Muscle of leg (tissue), 16 donors: ENCODE measurements at places on chromosomes 5 and 9. TPM values are rescaled to one million over a fixed set of nuclear protein-coding genes. Genes with fewer than 3 reads are reported as not detected.

DNA sequence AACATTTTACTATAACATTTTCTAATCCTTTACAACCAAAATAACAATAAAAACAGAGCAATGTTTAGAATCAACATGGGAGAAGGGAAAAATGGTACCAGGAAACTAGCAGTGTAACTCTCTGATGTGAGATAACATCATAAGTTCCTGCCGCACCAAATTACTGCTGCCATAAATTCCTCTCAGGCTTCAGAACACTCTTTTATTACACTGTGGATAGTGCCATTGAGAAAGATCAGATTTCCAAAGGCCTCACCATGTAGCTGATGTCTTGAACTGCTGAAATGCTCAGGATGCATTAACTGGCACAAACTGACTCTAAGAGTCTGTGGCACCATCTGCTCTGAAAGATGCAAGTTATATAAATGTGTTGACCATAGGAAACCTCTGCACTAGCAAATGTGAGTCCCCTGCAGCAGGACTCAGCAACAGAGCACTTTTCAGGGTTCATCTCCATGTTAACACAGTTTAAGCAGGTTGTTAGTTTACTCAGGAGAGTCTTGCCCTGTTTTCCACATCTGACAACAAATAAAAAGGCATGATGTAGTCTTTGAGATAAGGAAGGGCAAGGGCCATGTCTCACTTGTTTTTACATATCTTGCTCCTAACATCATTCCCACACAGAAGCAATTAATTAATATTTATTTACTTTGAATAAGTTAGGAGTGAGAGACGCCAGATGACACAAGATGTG lies 218.1 kb downstream of the CETN3 start:
- DNase-seq = peak; percentile 22
- no peaks in the 10 kb centered on the region for H3K27me3 ChIP-seq
- H3K4me3 ChIP-seq = no peak overlapping the region
- no peaks in the 10 kb centered on the region for H3K36me3 ChIP-seq
- H3K4me1 ChIP-seq = no peaks in the 10 kb centered on the region

DNA sequence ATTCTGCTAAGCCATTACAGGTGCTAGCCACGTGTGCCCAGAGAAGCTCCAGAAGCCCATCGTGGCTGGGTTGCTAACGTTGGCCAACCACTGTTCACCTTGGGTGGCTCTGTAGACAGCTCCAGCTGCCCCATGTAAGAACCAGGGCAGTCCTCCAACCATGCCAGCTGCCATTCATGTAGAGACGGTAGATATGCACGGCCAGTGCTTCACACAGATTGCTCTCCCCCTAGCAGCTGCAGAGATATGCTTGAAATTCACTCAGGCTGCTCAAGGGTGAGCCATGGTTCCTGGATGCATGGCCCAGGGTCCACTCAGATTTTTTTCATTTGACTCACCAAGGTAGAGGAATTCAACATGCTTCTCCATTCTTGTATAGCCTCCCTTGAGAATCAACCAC lies 31.0 kb downstream of the GADD45G start:
- DNase-seq = peak; percentile 75
- peaks cover 57% of the 10 kb centered on the region for H3K4me1 ChIP-seq
- no peak overlapping the region for H3K27ac ChIP-seq
- H3K36me3 ChIP-seq = no peaks in the 10 kb centered on the region
- H3K27me3 ChIP-seq = peaks cover 11% of the 10 kb centered on the region
- H3K4me3 ChIP-seq = no peak overlapping the region

DNA sequence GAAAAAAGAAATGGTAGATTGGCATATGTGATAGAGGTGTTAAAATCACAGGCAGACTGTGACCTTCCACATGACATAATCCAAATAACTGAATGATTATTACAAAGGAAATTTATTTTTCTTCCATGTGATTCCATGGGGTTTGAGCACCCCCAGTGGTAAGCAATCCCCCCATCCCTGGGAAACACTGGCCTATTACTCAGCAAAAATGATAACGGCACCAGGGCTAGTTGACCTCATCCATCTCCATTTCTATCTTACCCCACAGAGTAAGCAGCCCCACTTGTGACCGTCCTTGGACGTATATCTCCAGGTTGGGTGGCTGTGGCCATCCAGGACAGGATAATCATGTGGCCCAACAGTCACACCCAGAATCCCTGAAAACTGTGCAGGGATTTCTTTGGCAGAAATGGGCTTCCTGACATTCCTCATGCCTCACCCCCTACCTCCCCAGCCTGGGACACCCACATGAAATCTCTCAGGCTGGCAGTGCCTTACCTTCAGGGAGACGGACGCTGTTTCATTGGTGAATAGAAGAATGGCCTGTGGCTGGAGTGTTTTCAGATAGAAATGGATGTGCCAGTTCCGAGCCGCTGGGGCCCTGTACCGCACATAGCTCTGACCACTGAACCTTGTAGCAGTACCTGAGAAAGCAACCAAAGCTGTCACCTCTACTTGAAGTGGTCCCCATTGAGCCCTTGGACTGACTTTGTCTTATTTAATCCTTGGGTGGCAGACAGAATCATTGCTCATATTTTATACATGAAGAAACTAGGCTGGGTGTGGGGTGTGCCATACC lies 69.9 kb downstream of the SLC36A1 start:
- no peak for DNase-seq
- no peak overlapping the region for H3K4me3 ChIP-seq
- no peaks in the 10 kb centered on the region for H3K27me3 ChIP-seq
- H3K4me1 ChIP-seq = no peaks in the 10 kb centered on the region
- H3K27ac ChIP-seq = no peak overlapping the region
- no peaks in the 10 kb centered on the region for H3K36me3 ChIP-seq

DNA sequence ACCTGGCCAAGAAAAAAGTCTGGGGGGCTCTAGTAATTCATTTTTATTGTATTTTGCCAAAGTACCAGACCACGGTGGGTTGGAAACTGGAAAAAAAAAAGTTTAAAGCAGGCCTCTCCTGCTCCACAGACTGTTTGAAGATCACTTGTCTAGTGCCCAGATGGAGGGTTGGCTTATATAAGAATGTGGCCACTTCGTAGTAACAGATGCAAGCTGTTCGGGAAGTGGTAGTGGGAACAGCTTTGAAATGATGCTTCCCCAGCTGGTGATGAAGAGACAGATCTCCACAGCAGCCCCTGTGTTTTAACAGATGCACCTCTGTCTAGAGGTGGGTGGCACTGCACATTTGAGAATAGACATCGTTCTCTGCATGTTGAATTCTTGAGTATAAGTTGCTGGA lies 54.3 kb upstream of the DMRT3 start:
- H3K27me3 ChIP-seq = peaks cover 2% of the 10 kb centered on the region
- no peak overlapping the region for H3K27ac ChIP-seq

- no peaks in the 10 kb centered on the region for H3K27me3 ChIP-seq
- H3K4me1 ChIP-seq = no peaks in the 10 kb centered on the region
- no peaks in the 10 kb centered on the region for H3K36me3 ChIP-seq
- H3K27ac ChIP-seq = no peak overlapping the region
- DNase-seq = no peak
- H3K4me3 ChIP-seq = no peak overlapping the region
Observed at GRCh38 chr5:175281257-175281656, 162.7 kb downstream of the DRD1 start.

DNA sequence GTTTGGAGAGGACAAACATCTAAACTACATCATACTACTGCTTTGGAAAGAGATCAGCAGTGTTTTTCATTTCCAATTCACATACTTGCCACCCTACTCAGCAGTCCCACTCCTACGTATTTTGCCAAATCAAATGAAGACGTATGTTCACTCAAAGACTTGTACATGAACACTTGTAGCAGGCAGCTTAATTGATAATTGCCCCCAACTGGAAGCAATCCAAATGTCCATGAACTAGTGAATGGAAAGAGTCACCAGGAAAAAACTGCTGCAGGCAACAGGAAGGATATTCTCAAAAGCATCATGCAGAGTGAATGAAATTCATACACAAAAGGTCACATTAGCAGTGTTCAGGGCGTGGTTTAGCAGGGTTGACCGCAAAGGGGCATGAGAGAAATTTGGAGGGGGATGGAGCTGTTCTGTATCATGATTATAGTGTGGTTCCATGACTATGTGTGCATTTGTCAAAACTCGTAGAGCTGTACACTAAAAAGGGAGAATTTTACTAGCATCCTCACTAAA lies 38.8 kb downstream of the PAEP start:
- no peaks in the 10 kb centered on the region for H3K36me3 ChIP-seq
- H3K27ac ChIP-seq = no peak overlapping the region
- DNase-seq = no peak

DNA sequence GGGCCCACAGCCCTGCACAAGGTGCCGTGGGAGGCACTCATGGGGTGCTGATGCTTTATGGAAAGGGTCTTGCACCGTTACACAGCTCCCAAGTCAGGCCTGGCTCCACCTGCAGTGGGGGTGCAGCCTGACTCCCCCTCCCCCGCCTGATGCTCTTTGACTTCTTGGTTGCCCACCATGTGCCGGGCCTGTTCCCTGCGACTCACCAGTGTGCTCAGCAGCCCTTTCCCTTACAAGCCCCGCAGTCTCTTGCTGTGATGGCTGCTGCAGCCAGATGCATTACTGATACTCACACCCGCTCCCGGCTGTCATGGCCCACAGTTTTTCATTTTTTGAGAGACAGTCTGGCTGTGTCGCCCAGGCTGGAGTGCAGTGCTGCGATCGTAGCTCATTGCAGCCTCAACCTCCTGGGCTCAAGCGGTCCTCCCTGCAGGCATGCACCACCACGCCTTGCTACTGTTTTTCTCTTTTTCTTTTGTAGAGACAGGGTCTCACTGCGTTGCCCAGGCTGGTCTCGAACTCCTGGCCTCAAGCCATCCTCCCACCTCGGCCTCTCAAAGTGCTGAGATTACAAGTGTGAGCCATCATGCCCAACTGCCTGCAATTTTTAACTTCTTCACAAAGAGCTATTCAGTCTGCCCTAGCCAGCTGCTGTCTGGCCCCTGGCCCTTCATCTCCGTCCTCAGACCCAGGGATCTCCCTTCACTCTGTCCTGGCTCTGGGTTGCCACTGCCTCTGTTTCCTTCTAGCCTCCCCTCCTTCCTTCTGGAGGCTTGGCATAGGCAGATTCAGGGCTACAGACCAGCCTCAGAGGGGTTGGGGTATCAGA lies 109.5 kb downstream of the RXRA start:
- H3K4me3 ChIP-seq = no peak overlapping the region
- peak overlapping the region; percentile 60 for H3K27ac ChIP-seq
- peaks cover 86% of the 10 kb centered on the region for H3K4me1 ChIP-seq
- no peak for DNase-seq

GRCh38 chr9:114397219-114397847 lies 9.6 kb upstream of the AKNA start:
- H3K27me3 ChIP-seq = peaks cover 2% of the 10 kb centered on the region
- peaks cover 34% of the 10 kb centered on the region for H3K4me1 ChIP-seq
- H3K4me3 ChIP-seq = peak overlapping the region; percentile 88

GRCh38 chr5:10581424-10581748 lies 17.5 kb downstream of the ANKRD33B start:
- no peak overlapping the region for H3K4me3 ChIP-seq
- no peaks in the 10 kb centered on the region for H3K36me3 ChIP-seq
- peaks cover 21% of the 10 kb centered on the region for H3K4me1 ChIP-seq
- H3K27me3 ChIP-seq = peaks cover 6% of the 10 kb centered on the region
- no peak overlapping the region for H3K27ac ChIP-seq
- DNase-seq = no peak

ITK gene
- 0.13 TPM for total RNA-seq

SLC1A3 gene
- 19.5 TPM for total RNA-seq
